NCI-H526 treated with DMSO at 0.1 percent for 48 hours (cell line): ENCODE measurements at places on chromosomes 12 and 14.

DNA sequence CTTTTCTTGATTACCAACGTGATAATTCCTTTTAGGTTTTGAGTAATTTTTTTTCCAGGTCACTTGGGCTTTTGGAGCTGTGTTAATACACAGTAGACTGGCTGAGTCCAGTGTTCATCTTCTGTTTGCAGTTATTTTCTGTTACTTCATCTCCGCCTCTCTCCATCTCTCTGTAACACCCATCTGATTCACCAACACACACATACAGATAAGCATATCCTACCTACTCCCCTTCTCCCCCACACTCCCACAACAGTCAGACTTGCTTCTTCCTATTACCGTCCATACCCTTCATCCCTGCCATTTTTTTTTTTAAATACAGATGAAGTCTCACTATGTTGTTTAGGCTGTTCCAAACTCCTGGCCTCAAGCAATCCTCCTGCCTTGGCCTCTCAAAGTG lies 72.7 kb upstream of the MANSC4 start:
- DNase-seq: no peak

DNA sequence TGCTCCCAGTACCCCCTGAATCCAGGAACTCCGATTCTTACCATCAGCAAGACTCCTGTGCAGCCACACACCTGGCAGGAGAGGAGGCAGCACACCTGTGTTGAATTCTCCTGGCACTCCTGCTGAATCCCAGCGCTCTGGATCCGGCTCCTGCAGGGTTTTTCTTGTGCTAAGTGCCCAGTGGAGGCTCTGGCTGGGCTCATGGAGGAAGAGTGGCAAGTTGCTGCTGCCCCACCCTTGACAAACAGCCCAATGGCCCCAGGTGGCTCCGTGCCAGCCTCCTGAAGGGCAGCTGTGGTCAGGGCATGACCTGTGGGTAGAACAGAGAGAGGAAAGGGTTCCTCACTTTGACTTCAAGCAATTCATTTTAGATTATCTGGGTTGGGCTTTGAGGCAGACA lies 20.0 kb downstream of the CRACR2A start:
- no peak for DNase-seq

DNA sequence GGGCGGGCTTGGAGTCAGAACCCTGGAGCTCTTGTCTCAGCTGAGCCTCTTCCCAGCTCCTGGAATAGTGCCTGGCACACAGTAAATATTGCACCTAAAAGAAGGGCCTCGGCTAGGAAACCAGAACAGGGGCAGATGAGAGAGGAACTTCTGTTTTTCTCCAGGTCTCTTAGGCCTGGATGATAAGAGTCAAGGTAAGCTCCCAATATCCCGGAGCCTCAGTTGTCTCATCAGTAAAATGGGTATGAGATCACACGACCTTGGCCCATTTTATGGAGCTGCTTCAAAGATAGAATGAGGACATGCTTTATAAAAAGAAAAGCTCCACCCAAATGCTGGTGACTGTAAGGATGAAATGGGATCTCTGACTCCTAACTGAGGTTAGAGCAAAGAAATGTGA lies 202.2 kb downstream of the TTC7B start:
- no peak for DNase-seq

- no peak for DNase-seq
Observed at GRCh38 chr12:89413234-89413633, 60.9 kb upstream of the DUSP6 start.

DNA sequence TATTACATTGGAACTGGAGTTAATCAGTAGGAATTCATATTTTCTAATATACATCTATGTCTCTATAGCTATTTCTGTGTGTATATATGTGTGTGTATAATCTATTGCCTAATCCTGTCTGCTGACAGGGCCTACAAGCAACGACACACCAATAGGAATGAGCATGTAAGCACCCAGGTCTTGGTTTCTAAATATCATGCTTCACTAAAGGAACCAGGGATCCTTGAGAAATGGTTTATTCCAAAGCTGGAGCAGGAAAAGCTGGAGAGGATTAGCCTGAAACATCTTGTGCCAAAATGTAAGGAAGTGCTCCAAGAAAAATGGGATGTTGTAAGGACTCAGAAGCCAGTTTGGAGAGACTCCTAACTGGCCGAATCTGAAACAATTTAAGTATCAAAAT lies 29.3 kb upstream of the LGALS3 start:
- no peak for DNase-seq

GRCh38 chr14:64266239-64266638 lies 27.9 kb downstream of the ESR2 start:
- no peak for DNase-seq

DNA sequence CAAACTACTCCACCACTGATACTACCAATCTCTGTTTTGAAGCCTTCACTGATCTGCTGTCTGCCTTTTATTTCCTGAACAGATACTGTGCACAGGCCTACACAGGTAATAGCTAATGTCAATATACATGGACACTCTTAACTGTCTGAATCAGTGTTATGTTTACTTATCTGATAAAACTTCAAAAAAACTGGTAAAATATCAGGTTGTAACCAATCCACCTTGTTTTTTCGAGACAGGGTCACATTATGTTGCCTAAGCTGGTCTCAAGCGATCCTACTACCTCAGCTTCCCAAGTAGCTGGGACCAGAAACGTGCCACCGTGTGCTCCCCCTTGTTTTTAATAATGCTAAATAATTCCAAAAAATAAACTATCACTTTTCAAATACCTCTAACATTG lies 43.5 kb downstream of the HECTD1 start:
- DNase-seq: no peak

GRCh38 chr12:45794422-45794821 lies 64.9 kb downstream of the ARID2 start:
- DNase-seq: no peak

- no peak for DNase-seq
Observed at GRCh38 chr14:61992139-61992538, 229.9 kb downstream of the SNAPC1 start.

DNA sequence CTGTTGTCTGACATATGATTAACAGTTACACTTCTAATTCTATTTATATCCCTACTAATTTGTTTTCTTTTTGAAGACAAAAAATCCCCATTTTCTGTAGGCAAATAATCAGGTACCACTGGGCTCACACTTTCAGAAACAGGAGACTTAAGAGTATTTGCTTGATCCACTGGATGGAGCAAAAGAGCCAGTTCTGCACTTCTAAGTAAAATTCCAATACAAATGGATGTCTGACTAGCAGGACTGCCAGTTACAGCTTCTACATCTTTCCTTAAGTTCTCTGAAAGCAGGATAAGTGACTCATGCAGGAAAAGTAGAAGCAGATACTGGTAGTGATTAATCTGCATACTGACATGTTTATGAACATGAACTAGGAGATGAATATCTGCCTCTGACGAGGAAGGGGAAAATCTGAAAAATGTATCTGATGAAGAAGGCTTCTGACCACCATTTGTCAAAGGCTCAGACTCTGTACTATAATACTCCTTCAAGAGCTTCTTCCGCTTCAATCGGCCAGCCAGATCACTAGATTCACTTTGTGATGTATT lies 73.8 kb upstream of the ANKS1B start:
- no peak for DNase-seq

DNA sequence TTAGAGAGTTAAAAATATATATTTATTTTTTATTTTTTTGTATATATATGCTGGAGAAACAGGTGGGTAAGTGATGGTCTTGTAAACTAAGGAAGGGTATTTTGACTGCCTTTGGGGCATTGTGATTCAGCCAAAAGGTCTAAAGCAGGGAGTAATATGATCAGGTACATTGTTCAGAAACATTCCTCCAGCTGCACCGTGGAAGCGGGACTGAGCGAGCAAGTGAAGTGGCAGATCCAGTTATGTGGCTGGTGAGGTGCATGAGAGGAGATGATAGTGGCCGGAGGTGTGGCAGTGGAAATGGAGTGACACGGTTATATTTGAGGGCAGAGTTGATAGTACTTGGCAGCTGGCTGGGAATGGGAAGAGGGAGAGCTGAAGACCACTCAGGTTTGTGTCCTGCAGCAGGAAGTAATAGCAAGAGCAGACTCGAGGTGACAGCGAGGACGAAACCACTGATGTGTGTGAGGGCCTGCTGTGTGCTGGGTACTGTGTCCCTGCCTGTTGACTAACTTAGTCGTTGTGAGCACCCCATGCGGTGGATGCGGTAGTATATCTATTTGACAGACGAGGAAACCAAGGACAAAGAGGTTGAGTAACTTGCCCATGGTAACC lies 39.2 kb downstream of the EID3 start:
- DNase-seq: no peak

DNA sequence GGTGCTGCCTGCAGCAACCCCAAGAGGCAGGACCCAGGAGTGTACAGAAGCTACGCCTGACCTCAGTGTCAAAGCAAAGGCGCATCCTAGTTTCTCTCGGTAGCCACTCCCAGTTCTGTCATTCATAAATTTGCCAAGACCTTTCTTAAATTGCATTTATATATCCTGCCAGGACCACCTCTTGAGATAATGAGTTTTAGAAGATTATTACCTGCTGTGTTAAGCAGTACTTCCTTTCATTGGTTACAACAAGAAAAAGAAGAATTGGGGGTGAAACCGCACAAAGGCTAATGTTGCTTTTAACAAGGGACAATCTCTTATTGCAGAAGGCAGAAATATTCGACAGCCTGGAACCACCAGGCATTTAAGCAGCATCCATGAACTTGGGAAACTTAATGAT lies 57.8 kb downstream of the CIT start:
- no peak for DNase-seq

GRCh38 chr12:113845900-113846674 lies 120.0 kb downstream of the RBM19 start:
- DNase-seq: no peak

DNA sequence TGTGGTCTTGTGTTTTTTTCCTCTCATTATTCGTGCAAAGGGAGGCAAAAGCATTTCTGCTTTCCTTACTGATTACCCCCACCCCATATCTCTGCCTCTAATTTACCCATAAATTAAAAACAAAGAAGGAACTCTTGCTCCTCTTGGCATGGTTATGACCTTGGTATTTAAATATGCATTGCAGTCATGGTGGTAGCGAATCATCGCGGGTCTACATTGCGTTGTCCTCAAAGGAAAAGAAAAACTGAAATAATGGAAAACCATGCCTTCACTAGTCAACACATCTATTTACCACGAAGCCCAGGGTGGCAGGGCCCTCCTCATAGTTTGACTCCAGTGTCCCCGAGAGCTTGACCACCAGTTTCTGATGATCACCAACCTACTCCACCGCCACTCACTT lies 126.7 kb upstream of the PARP11 start:
- DNase-seq: no peak

DNA sequence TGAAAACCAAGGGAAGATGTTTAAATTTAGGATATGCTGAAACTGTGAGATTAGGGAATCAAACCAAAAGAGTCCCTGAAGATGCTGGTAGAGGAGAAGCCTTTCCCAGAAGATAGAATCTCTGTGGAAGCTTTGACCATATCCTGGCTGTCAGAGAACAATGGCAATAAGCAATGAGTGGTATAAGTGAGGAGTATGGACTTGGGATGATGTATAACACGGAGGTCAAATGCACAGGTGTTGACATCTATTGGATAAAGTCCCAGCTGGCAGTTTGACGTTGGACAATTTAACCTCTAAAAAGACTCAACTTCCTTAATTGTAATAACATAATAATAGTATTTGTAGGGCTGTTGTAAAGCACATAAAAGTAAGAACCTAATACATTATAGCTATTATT lies 30.1 kb upstream of the CLEC14A start:
- DNase-seq: no peak

GRCh38 chr12:466762-467161 lies 7.0 kb downstream of the B4GALNT3 start:
- DNase-seq: no peak

GRCh38 chr12:71063087-71063486 lies 94.7 kb downstream of the TSPAN8 start:
- no peak for DNase-seq

- no peak for DNase-seq
Observed at GRCh38 chr14:67079846-67080245, 109.4 kb upstream of the GARIN2 start.

GRCh38 chr12:54701940-54702592 lies 53.9 kb upstream of the DCD start:
- DNase-seq: peak; percentile 4

- no peak for DNase-seq
Observed at GRCh38 chr14:104507443-104507842, 72.1 kb upstream of the C14orf180 start.

DNA sequence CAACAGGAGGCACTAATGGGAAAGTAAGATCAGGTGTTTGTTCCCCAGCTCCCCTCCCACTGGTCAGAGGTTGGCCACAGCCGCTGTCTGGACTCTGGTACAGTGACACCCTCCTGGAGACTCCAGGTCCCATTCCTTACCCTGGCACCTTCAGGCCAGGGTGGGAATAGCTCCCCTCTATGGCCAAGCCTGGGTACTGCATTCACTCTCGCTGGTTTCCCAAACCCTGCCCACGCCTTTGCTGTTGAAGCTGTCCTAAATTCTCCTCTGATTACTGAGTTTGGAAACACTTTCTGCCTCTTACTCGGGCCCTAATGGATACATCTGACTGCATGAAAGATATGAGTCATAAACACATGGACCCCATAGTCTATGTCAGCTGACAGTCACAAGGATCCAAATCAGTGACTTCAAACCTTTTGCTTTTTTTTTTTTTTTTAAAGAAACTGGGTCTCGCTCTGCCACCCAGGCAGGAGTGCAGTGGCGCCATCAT lies 17.9 kb downstream of the HRK start:
- DNase-seq: no peak

- DNase-seq: no peak
Observed at GRCh38 chr14:103014466-103015228, 42.7 kb downstream of the CDC42BPB start.

GRCh38 chr14:79992407-79993198 lies 218.7 kb downstream of the DIO2 start:
- DNase-seq: no peak

GRCh38 chr14:32896979-32897697 lies 41.5 kb upstream of the NPAS3 start:
- no peak for DNase-seq

DNA sequence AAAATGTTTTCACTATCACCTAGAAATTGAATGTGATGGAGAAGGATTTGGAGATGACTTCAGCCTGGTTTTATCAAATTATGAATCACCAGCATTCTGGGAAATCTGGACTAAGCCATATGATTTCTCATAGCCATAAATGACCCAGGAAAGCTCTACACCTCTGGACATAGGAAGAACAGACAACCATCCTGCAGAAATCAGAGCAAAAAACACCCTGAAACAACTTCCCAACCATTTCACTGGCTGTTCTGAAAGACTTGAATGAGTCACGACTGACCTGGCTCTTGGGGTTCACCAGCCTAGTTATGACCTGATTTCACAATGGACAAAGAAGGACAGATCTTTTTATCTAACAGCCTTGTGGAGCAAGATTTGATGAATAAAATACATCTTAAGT lies 123.8 kb downstream of the KCNH5 start:
- DNase-seq: no peak

- no peak for DNase-seq
Observed at GRCh38 chr14:68616221-68616902, 176.5 kb downstream of the ZFP36L1 start.

- DNase-seq: no peak
Observed at GRCh38 chr12:116861320-116861719, 19.9 kb downstream of the HRK start.

- DNase-seq: no peak
Observed at GRCh38 chr12:66648033-66648735, 30.7 kb downstream of the GRIP1 start.

- DNase-seq: no peak
Observed at GRCh38 chr12:127690161-127690560, 576.8 kb upstream of the TMEM132C start.

GRCh38 chr12:49403971-49404450 lies 36.7 kb downstream of the SPATS2 start:
- no peak for DNase-seq
